Progenitor cell of endocrine pancreas (in vitro differentiated cells): ENCODE measurements at places on chromosomes 3 and 15. TPM values are rescaled to one million over a fixed set of nuclear protein-coding genes. Genes with fewer than 3 reads are reported as not detected.

GRCh38 chr3:194337965-194338753, 13.0 kb downstream of the CPN2 start:
- H3K27ac ChIP-seq = no peak overlapping the region
- H3K4me1 ChIP-seq = peaks cover 22% of the 10 kb centered on the region

DNA sequence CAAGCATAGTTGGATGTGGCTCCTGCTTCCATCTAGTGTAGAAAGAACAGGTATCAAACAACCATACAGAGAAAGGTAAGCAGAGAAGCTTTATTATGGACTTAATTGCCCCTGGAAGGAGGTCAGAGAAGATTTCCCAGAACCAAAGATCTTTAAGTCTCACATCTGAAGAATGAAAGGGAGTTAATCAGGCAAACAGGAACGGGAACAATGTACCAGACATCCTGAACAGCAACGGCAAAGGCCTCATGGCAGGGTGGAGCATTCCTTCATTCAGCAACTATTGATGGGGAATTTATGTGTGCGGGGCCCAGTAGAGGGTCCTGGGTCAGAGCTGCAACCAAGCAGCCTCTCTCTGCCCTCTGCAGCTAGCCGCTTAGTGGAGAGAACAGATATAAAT, 61.5 kb downstream of the LMCD1 start:
- H3K27ac ChIP-seq = no peak overlapping the region
- no peaks in the 10 kb centered on the region for H3K27me3 ChIP-seq
- H3K36me3 ChIP-seq = peaks cover 10% of the 10 kb centered on the region
- H3K4me3 ChIP-seq = no peak overlapping the region

IGDCC3 gene
- 125 and 138 TPM in 2 replicates for total RNA-seq

- no peaks in the 10 kb centered on the region for H3K27me3 ChIP-seq
- no peak for DNase-seq
- no peaks in the 10 kb centered on the region for H3K4me1 ChIP-seq
- no peak overlapping the region for H3K27ac ChIP-seq
Measured at GRCh38 chr3:117193390-117193789, 483.8 kb downstream of the TUSC7 start.

LDHAL6B gene
- not detected in 2 replicates for total RNA-seq

TLR9 gene
- not detected in 2 replicates for total RNA-seq
